ENCODE measurements at places on chromosomes 1 and 21.

DNA sequence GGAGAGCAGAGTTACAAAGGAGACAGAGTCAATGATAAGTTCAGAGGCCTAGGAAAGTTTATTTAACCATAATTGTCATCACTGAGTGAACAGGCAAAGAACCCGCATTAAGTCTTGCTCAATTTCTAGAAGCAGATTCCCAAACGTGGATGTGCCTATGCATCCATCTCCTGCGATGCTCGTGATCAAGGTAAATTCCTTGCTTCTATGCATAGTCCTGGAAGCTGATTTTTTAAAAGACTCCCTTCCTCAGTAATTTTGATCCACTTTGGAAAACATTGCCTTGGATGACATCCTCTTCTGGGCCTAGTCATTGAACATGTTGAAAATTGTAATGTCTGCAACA, 116.4 kb downstream of the TNFSF18 start:
- no peak for DNase-seq

GRCh38 chr1:39987869-39988268, 32.9 kb downstream of the MFSD2A start:
- DNase-seq = no peak

GRCh38 chr1:230407351-230407750, 18.8 kb downstream of the PGBD5 start:
- DNase-seq = no peak

DNA sequence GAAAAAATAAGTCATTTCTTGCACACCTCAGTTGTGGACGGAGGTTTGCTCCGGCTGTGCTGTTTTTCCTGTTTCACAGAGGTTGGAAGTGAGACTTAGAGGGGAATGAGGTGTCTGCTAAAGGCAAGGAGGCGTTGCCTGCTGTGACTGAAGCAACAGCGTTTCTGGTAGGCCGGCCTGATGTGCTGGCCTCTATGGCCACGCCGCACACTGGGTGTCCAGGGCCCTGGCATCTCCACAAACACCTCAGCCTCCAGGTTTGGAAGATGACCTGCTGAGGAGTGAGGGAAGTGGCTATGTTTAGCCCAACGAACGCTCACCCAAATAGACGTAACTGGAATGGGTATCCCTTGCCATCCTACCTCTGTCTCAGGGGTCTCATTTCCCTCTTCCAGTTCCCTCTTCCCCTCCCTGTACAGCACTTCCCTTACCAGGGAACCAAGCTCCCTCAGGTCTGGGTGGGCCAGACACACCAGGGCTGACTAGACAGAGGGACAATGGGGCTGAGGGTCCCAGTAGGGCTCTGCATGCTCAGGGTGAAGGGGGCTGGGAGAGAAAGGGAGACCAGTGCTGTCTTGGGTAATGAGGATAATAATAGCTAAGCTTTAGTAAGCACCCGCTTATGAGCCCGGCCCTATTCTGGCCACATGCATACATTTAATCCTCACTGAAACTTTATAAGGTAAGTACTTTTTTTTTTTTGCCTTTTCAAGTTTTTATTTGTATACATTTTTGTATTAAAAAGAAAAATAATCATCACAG, 11.9 kb downstream of the CACNA1S start:
- DNase-seq = no peak

DNA sequence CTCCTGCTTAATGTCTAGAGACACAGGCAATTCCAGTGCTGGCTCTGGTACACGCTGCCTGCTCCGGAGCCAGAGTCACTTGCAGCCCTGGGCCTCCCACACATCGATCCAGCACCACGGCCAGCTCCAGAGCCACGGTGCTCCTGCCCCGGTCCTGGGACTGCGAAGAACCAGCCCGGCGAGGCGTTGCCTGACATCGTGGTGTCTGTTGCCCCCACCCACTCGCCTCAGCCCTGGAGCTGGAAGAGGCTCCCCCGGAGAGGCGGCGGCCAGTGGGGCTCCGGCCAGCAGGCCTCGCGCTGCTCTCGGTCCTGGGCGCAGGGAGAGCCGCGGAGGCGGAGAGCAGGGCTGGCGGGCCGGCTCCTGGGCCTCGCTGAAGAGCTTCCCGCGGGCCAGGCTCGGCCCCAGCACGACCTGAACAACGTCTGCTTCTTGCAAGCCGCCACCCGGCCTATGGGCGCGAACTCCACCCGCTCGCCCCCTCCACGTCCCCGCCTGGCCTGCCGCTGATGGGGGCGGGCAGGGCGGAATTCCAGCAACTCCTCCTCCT, 364.8 kb downstream of the CEP170 start:
- DNase-seq = no peak

GRCh38 chr1:39170731-39171667, 33.5 kb upstream of the MACF1 start:
- DNase-seq = no peak

DNA sequence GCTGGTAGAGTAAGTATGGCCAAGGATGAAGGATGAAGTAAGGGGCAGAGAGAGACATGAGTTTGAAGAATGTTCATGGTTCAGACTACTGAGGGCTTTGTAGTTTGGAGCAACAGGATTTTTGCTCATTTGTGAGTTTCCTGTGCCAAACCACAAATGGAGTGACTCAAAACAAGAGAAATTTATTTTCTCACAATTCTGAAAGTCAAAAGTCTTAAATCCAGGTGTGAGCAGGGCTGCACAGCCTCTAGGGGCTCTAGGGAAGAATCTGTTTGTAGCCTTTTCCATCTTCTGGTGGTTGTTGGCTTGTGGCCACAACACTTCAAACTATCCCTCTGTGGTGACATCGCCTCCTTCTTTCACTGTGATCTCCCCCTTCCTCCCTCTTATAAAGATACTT, 58.9 kb downstream of the RHOU start:
- DNase-seq = peak; percentile 76

DNA sequence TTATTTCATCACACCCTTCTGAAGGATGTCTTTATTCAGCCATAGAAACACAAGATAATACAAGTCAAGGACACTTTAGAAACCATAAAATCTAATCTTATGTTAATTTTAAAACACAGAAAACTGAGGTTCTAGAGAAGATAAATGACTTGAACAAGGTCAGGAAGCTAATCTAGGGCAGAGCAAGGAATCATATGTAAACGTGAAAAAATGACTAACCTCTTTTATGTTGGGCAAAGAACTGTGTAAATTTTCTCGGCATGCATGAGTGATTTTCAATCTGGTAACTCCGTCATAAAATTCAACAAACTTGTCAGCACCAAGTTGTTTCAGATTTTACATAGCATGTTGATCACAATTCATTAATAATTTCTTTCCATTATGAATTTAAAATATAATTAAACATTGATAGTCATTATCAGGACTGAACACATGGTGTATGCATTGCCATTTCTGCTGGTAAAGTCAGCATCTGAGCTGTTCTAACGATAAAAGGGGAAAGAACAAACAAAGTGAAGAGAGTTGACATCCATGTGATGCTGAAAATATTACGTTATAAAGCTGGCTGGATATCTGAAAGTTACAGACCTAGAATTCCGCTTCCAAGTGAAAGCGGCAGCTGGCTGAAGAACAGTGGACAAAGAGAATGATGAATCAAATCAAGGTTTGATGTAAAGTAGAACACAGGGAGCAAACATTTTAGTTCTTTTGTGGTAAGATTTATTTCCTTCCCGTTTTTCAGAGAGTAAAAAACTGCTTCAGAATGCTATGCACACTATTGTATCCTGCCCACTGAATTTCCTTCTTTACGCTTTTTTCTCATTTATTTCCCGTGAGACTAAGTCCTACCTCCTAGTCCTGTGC, 1037.4 kb upstream of the TMPRSS15 start:
- DNase-seq = no peak

- no peak for DNase-seq
These were observed 65.8 kb upstream of the RAB4A start for GRCh38 chr1:229204921-229205777.

DNA sequence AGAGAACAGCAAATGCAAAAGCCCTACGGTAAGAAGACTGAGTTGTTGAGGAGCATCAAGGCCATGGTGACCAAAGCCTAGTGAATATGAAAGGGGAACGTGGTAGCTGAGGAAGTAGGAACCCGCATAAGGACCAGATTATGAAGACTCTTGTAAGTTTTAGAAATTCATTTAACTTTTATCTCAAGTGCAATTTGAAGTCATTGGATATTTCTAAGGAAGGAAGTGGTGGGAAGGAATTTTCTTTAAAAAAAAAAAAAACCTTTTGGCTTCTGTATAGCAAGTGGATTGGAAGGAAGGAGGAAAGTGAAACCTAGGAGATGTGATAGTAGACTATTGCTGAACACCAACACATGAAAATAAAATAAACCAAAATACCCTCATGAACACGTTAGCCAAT, 119.0 kb downstream of the TNFSF18 start:
- DNase-seq = no peak

DNA sequence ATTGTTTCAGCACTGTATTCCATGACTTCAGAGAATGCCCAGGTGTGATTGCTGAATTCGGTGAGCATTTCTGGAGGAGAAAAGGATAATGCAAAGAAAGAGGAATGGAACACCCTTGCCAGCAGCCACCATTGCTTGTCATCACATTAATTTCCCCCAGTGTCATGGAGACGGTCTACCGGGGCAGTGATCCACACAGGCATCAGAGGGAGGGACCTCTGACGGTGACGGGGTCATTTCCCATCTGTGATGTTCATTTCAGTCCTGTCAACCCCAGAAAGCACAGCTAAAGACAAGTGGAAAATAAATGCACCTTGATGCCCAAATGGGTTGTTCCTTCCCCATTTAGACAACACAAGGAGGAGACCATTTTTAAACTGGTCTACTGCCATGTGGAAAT, 376.4 kb downstream of the PCP4 start:
- DNase-seq = no peak

- DNase-seq = no peak
These were observed 64.9 kb downstream of the FGGY start for GRCh38 chr1:59361766-59362165.

- DNase-seq = no peak
These were observed 15.4 kb upstream of the TENT5C start for GRCh38 chr1:117590273-117590925.

DNA sequence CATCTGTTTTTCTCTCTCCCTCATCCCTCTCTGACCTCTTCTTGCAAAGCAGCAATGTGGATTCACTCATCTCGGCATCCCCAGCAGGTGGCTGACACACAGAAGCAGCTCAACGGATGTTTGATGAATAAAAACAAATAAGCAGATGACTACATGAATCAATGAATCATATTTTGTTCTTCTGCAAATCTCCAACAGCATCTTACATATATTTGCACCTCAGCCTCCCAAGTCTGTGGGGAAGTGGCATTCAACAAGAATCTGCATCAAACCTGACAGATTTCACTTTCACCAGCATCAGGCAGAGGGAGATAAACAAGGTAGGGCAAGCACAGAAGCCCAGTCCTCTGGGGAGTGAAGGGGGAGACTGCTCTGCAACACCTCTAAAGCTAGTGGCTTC, 34.0 kb downstream of the CAPN8 start:
- DNase-seq = no peak

DNA sequence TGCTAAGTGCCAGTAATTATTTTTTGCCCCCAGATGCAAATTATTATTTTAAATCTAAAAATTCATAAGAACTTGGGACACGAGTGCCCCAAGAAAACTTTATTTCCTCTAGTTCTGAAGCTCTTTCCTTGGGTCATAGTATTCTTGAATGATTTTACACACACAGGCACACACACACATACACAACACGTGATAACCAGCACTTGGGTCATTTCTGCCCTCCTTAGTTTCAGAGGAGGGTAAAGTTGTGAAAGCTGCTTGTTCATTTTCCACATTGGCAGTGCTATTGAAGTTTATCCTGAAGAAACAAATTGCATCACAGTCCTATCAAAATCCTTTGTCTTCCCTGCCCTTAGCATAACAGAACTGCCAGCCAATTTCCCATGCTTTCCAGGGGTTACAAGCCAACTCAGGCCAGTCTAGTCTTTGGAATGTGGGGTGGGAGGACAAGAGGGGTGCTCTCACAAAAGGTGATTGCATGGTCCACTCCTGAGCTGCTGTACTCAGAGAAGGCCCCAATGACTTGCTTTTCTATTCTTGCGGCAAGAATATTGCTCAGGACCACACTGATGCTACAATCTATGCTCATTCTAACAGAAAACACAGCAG, 98.5 kb upstream of the POGK start:
- no peak for DNase-seq

DNA sequence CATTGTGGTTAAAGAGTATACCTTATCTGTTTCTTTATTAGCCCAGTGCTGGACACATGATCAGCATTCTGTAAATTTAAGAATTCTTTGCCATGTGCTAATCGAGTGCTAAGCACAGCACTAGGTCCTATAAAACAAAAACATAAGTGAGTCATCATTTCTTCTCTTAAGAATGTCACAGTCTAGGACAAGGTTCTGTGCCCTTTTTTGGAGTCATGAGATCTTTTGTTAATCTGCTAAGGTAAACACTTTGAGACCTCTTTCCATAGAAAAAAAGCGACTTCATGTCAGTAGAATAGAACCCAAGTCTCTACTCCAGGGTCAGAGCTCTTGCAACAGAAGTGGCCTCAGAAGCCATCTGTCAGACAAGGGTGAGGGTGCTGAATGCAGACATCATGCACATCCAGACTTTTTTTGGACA, 70.0 kb upstream of the NFIA start:
- DNase-seq = no peak

DNA sequence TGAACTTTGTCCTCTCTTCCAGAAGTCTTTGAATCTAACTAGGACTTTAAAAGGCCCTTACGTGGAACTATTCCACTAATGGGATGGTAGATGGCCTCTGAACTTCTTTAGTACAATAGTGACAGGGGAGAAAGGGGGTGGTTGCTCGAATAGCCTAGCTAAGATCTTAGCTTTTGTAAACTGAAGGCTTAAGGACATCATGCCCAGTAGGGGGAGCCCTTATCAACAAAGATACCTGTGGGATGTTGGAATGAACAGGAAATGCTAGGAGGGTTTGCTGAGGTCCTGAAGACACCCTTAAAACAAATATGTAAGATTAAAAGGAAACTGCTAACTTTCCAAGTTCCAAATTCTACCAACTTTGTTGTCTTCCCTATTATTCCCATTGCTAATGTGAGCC, 33.2 kb downstream of the NHLH2 start:
- DNase-seq = peak; percentile 61

DNA sequence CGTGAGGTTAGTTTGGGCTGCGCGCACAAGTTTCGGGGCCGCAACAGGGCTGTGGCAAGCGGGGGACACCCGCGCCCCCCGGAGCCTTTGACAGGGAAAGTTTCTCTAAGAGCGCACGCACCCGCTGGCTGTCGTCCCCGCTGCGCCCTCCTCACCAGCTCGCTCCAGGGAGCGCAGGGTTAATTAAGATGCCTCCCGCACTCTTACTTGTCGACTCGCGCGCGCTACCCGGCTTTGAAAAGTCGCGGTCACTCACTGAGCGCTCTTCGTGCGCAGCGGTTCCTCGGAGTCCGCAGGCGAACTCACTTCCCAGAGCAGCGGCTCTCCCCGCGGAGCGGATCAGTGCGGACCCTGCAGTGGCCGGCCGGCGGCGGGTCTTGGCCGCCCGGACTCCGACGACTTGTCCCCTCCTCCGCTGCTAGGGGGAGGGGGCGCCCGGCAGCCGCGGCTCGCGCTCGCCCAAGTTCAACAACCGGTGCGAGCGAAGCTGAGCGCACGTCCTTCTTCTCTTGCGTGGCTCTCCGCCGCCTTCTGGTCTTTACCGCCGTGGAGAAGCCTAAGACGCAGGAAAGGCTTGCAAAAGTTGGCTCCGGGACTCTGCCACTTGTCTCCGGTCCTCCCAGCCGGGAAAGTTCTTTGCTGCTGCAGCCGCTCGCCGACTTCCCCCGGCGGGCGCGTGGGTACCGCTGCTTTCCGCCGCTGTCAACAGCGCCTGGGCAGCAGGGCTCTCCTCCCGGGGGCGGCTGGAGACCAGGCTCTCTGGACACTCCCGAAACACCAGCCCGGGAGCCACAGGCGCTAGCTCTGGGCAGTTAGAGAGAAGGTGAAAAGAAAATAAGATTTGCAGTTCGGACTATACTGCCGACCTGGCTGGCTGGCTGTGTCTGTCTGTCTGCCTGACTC, 506 bp downstream of the JUN start:
- no peak for DNase-seq

- DNase-seq = no peak
These were observed at the start of gene SYT2 for GRCh38 chr1:202710070-202711045. Gene SYT2, minus strand, starts transcription at chr1:202710454. Its CDS starts 104,682 bp downstream, at chr1:202605772.
